Ecto neural progenitor cell (in vitro differentiated cells): ENCODE measurements at places on chromosomes 1 and 21.

DNA sequence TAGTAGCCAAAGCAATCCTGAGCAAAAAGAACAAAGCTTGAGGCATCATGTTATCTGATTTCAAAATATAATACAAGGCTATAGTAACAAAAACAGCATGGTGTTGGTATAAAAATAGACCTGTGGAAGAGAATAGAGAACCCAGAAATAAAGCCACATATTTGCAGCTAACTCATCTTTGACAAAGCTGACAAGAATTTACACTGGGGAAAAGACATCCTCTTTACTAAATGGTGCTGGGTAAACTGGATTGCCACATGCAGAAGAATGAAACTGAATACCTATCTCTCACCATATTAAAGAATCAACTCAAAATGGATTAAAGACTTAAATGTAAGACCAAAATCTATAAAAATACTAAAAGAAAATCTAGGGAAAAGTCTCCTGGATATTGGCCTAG lies 59.5 kb upstream of the CD55 start:
- DNase-seq = no peak

- DNase-seq = peak; percentile 64
Measured at GRCh38 chr1:207698822-207699483, 52.9 kb upstream of the CD46 start.

DNA sequence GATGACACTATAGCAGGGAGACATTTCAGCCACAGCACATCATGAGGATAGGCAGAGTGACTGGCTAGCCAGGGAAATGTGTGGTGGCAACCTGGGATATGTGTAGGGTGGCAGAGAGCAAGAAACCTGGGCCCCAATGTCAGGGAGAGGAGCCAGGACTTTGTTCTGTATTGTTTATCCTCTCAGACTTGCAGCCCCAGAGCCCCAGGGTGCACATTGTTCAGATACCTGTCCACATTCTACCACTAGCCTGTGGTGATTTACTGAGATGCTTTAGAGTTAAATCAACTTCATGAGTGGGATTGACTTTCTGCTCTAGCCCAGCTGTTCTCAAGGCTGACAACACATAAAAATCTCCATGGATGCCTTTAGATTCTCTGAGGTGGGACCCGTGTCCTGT lies 61.5 kb downstream of the MAB21L3 start:
- no peak for DNase-seq

DNA sequence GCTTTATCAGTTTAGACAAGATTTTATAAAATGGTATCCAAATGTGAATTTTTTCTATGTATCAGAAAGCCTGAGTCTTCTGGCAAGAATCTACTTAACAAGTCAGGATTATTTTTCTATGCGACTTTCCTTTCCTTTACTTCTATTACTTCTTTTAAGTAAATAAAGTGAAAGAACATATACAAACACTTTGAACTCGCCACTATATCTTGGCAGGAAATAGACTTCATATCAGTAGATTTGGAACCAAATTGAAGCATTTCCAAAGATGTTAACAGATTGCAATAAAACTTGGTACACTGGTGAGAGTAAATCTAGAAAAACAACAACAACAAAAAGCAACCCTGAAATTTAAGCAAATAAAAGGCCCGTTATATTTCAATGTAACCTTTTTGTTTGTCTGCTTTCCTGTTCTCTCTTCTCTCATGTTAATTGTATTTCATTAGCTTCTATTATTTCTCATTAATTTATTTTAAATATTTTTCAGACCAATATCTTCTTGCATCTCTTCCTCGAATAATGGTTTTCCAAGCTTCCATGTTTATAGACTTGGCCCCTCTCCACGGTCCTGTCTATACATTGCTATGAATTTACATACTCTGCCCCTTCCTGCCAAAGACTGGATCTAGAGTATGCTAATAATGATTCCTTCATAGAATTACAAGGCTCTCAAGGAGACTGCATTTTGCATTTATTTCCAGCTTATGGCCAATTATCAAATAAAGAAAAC lies 843.6 kb downstream of the ADGRL2 start:
- DNase-seq = no peak

- DNase-seq = no peak
Measured at GRCh38 chr1:206808615-206809014, 36.3 kb upstream of the IL10 start.

DNA sequence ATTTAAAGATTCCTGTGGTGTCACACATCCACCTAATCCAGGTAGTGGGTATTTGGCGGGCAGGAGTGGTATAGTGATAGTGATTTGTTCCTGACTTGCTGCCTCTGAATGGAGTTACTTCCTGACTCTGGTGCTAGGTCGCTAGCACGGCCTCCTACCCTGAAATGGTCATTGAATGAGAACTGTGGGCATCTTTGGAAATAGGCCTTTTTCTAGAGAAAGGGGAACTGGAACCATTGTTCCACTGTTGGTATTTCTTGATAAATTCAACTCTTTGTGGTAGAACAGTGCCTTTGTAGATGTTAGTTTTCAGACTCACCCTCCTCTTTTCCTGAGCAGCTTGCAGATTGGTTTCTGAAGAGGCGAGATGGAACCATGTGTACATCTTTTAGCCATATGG lies 1.5 kb downstream of the QSOX1 start:
- DNase-seq = peak; percentile 16

DNA sequence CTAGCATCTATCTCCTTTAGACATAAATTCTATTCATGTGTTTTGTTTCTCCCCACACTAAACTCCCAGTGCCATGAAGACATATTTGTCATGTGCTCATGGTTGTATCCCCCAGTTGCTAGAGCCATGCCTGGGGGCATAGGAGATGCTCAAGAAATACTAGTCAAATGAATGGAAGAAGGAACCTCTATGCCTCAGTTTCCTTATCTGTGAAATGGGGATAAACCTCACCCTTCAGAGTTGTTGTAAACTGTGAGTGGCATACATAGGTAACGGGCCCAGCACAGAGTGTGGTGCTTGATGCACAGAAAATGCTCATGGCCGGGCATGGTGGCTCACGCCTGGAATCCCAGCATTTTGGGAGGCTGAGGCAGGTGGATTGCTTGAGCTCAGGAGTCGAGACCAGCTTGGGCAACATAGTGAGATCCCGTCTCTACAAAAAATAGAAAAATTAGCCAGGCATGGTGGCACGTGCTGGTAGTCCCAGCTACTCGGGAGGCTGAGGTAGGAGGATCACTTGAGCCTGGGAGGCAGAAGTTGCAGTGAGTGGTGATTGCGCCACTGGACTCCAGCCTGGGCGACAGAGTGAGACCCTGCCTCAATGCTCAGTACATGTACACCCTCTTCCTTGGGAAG lies 8.7 kb downstream of the LDLRAD2 start:
- no peak for DNase-seq

GRCh38 chr1:66396212-66396890 lies 137.6 kb upstream of the SGIP1 start:
- no peak for DNase-seq

GRCh38 chr1:156645056-156645455 lies 3.1 kb downstream of the BCAN start:
- DNase-seq = no peak

DNA sequence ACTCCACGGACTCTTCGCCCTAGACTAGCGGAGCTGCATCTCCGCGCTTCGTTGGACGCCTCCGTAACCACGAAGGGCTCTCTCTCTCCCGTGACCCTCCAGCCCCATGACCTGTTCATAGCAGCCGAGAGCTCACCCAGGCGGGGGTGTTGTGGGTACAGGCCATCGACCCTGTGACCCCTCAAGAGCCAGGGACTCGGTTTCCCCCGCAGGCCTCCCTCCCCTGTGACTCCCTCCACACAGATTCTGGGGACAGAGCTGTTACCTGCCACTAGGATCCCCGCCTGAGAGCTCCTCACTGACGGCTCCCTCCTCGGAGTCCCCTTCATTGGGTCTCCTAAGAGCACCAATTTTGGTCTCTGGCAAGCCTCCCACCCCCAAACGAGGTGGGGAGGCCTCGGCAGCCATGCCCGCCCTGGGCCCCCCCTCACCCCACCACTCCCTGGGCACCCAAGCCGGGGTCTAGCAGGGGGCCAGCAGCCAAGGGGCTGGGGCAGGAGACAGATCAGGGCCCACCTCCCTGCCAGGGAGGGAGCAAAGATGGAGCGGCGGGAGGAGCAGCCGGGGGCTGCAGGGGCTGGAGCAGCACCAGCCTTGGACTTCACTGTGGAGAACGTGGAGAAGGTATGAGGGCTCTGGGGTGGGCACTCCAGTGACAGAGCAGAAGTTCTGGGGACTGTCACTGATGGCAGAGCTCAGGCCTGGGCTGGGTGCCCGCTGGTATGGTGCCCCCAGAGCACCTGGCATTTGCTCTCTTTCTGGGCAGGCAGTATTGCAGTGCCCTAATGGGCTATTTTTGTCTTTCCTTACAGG lies 517 bp downstream of the IPO13 start:
- no peak for DNase-seq

DNA sequence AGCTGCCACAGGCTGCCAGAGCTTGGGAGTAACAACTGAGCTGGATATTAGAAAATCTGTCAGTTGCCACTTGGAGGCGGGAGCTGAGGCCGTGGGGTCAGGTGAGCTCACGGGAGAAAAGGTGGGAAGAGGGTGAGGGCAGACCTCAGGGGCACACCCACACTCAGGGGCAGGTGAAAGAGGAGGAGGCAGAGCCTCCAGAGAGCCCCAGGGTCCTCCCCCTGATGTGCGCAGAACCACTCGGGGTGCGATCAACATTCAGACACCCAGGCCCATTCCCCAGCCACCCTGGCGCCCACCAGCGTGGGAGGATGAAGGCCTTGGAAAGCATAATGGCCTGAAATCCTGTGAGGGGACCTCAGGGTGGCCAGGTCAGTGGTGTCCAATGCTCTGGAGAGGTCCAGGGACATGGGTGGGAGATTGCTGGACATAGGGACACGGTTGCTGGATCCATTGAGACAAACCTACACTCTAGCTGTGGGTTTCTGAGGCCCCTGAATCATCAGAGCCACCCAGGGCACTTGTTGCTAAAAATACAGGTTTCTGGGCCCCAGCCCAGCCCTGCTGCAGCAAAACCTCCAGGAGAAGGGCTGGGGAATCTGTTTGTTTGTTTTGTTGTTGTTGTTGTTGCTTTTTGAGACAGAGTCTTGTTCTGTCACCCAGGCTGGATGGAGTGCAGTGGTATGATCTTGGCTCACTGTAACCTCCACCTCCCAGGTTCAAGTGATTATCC lies 49.4 kb upstream of the GPR153 start:
- DNase-seq = no peak

GRCh38 chr1:205041001-205041715 lies 1.9 kb upstream of the CNTN2 start:
- no peak for DNase-seq

DNA sequence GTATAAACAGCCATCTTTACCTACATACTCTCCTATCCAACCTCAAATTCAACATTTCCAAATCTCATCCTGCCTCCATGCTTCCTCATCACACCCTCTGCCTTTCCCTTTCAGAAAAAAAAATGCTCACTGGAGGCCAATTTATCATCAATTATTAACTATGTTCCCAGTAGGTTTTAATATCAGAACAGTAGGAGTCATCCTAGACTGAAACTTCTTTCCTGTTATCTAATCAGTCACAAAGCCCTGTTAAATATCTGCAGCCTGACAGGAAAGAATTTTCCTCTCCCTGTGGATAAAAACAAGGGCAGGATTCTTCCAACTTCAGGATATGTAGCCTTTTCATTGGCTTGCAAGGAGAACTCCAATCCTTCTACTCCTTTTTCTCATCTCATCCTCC lies 28.4 kb downstream of the EGLN1 start:
- no peak for DNase-seq

DNA sequence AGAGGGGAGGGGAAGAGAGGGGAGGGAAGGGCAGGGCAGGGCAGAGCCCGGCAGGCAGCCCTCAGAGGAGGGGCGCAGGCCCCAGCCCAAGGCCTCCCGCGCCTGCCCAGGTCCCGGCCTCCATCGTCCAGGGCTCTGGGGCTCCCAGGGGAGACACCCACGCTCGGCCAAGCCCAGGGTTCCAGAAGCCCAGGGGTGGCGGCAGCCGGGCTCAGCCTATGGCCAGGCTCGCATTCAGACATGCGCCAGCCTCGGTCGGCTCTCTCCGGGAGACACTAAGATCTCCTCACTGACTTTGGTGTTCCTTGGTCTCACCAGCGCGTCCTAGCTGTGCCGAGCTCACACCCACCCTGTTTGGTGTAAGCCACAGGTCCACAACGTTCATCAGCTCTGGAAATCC lies 7.1 kb upstream of the ANKRD65 start:
- no peak for DNase-seq

- no peak for DNase-seq
Measured at GRCh38 chr1:33178836-33179439, 2.9 kb downstream of the TRIM62 start.

GRCh38 chr1:229064320-229065168 lies 206.4 kb upstream of the RAB4A start:
- DNase-seq = no peak

- DNase-seq = peak; percentile 49
Measured at GRCh38 chr1:24641646-24642151, 1.4 kb upstream of the SRRM1 start.

DNA sequence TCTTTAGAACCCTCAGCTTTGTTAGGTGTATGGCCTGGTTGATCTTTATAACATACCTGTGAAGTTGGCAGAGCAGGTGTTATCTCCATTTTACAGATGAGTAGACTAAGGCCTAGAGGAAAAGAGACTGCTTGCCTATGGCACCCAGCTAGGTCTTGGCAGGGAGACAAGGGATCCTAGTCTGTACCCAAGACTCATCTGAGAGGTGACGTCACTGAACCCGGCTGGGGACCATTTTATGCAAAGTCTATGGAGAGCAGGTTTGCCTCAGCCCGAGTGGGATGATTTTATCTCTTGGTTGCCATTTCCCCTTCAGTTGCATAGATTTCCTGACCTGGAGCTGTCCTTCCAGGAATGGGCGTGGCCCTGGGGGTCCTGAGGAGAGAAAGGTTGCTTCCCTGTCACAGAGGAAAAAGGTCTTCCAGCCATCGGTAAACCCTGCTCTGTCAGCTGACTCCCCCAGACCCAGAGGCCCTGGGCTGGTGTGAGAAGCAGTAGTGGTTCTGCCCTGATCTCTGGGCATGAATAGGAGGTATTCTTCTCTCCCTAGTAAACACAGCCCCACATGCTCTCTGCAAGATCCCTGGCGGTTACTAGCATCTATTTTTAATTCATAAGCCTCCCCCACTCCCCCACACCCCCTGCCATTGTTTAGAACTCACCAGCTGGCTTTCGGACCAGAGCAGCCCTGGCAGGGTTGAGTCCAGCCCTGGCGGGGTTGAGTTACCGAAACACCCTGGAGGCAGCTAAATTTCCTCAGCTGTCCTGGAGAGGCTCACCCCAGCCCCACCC lies 19.6 kb downstream of the TMCC2 start:
- no peak for DNase-seq

GRCh38 chr1:51303315-51303714 lies 27.0 kb downstream of the TTC39A start:
- no peak for DNase-seq
